ENCODE measurements at places on chromosomes 7 and 10.
A peak's percentile ranks its signal among the peaks of the same experiment; 100 is the strongest.

GRCh38 chr10:72242675-72243074 is 26.6 kb upstream of the ASCC1 start:
- no peak for DNase-seq

DNA sequence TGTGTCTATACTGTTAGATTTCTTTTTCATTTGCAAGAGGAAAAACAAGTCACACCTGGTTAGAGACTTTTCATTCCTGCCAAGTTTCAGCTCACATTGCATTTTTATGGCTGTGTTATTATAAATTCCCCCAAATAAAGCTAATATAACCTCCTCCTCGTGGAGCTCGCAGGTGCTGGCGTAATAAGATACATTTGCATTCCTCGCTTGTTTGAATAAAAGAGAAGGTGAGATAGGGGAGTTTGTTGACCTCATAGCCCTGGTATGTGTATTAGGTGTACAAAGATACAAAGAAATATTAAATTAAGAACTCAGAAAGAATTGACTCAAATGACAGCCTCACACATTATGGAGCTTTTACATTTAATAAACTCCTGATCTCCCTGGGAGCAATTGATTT is 257.7 kb upstream of the SP8 start:
- DNase-seq = no peak

DNA sequence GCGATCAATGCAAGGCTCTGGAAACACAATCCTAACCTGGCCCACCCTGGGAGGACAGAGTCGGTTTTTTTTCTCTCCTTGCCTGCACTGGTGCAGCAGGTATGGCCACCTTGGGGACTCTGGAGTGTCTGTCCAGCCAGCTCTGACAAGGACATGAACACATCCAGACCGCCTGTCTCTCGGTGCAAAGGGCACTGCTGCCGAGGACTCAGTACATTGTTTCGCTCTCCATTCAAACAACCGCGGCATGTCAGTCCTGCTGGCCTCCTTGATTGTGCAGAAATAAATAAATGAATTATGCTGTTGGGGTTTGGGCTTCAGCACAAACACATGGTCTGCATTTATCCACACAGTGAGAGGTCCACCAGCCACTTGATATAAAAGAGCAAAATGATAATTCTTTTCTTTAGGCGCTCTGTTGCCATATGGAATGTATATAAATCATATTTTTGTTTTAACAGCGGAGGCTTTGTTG is 565.2 kb downstream of the KCNMA1 start:
- no peak for DNase-seq

DNA sequence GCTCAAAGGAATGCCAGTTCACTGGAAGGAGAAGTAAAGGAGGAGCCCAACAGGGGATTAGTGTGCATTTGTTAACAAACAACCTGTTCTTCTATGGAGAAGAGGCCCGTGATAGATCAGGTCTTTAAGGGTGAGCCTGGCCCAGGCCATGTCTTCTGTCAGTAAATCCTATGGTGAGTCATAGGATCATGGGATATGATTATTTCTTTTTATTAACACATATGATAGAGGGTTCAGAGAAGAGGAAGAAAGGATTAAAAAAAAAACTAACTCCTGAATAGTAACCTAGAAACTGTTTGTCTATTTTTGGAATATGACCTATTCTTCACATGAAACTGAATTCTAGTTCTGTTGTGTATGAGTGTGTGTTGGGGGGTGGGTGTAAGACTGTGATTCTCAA is 70.4 kb downstream of the GPR158 start:
- DNase-seq = no peak

GRCh38 chr10:29555091-29555745 is 79.6 kb downstream of the SVIL start:
- no peak for DNase-seq

- DNase-seq = no peak
Measured at GRCh38 chr10:3452173-3452626, 279.6 kb upstream of the PITRM1 start.

GRCh38 chr7:44193011-44193802 is 4.0 kb upstream of the GCK start:
- no peak for DNase-seq

DNA sequence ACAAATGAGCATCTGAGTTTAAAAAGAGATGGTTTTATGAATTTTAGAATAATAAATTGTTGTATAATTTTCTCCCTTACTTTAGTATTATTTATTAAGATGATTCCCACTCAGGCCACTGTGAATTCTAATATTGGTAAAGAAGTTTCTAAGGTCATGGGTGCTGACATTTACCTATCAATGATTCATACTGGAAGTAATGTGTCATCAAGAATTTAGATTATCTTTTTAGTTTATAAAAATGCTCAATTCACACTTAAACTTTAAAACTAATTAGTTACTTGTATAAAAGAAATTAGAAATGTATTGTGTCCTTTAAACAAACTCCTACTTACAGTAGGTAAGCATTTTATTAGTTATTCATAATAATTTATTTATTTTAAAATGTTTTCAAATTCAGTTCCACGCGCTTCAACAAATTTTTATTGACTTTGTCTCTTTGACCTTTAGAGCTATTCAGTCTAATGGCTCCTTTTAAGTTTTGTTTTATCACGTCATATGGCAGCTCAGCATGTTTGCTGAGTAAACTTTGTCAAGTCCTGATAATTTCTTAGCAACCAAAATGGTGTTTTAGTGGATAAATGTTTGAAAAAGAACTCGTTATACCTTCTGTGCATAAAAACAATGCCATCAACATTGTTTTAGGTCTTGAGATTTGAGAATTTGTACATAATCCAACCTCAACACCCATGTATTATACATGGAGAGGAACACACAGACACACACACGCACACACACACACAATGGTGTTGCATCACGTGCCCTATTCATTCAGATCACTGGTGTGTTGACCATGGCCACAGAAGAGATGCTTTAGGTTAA is 15.1 kb upstream of the MRC1 start:
- no peak for DNase-seq

- DNase-seq = no peak
Measured at GRCh38 chr10:30940256-30940655, 91.4 kb downstream of the ZNF438 start.

GRCh38 chr7:84022684-84023308 is 171.8 kb downstream of the SEMA3A start:
- no peak for DNase-seq

GRCh38 chr10:20709708-20710107 is 187.4 kb downstream of the NEBL start:
- DNase-seq = no peak

GRCh38 chr10:88458209-88458608 is 124.9 kb downstream of the RNLS start:
- no peak for DNase-seq

- DNase-seq = no peak
Measured at GRCh38 chr7:157518514-157519175, 181.8 kb downstream of the DNAJB6 start.

DNA sequence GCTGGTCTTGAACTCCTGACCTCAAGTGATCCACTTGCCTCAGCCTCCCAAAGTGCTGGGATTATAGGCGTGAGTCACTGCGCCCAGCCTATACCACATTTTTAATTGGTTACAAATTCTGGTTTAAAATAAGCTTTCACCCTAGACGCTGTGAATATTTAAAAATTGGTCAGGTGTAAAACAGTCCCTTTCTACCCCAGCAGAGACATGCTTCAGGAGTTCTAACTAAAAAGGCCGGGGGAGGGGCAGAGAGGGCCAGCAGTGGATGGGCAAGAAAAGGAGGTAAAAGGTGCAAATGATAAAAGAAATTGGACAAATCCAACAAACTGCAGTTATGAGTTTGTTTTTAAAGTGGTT is 70.0 kb downstream of the WAPL start:
- DNase-seq = no peak

GRCh38 chr7:115976651-115977050 is 53.9 kb downstream of the TFEC start:
- DNase-seq = no peak

GRCh38 chr10:91901784-91902677 is 7.3 kb downstream of the FGFBP3 start:
- peak; percentile 78 for DNase-seq

DNA sequence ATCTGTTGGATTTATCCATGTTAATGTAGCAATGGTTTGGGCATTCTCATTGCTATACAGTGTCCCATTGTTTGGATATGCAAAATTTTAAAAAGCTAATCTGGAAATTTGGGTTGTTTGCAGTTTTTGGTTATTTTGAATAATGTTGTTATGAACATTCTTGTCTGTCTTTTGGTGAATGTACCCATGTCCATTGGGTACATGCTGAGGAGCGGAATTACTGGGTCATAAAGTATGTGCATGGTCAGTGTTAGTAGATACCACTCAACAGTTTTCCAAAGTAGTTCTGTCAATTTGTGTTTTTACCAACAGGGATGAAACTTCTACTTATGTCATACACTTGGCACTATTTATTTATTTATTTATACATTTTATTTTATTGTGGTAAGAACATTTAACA is 153.9 kb downstream of the LRMDA start:
- no peak for DNase-seq

DNA sequence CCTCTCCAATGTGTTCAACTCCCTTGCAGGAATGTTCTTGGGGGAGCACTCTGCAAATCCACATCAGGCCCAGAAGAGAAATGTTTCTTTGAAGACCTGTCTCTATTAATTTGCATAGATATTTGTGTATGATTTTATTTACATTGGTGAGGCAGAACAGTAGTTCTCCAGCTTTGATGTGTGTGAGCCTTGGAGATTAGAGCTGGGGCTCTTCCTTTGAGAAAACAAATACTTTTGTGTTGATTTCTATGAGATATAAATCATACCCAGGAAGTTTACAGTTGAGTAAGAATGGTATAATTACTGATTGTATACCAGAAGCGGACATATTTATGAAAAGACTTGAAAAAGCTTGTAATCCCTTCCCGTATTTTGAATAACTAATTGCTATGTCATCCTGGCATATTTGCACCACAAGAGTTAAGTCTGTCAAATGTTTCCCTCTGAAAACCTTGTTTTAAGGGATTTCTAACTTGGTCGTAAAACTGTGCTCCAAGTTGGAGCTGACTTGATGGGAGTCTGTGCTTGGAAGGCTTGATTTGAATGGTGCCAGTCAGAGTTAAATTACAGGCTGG is 468.5 kb downstream of the LRMDA start:
- no peak for DNase-seq

DNA sequence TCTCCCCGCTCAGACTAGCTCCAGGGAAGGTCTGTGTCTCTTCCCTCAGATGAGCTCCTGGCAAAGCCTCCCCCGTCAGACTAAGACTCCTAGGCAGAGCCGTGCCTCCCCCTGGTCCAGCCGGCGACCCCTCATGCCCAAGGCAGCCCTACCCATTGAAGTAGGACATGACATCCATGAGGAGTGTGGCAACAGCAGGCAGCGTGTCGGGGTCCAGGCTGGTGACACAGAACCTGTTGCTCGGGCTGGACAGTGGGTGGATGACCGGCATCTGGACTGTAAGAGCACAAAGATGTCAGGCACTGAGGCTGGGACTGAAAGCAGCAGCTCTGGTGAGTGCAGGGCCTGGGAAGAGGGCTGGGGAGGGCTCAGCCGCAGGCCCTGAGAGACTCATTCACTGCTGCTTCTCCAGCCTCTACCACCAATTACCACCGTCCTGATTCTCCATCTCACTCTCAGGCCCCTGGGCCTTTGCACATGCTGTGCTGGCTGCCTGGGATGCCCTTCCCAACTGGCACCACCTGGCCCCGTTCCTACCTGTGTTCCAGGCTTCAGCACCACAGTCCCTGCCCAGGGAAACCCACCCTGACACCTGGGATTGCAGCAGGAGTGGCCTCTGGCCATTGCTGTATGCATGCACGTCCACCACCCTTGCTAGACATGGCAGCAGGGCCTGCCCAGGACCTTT is 2.8 kb downstream of the PVRIG start:
- no peak for DNase-seq

- DNase-seq = no peak
Measured at GRCh38 chr10:27614776-27615175, 110.7 kb downstream of the RAB18 start.

GRCh38 chr7:29345590-29345989 is 151.0 kb downstream of the CHN2 start:
- no peak for DNase-seq

GRCh38 chr10:68208424-68209042 is 23.4 kb downstream of the ATOH7 start:
- DNase-seq = no peak

DNA sequence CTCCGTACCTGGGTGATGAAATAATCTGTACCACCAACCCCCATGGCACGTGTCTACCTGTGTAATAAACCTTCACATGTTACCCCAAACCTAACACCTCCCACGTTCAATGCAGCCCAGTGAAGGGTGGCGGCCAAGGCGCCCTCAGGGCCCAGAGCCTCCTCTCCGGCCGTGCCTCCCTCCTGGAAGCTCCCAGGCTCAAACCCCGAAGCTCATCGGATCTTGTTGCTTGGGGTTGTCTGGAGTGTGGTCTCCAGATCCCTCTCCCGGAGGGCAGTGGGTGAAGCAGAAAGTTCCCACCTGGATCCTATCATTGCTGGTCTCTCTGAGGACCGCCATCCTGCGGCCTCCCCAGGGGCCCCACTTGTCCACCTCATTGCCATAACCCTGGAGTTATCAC is 9.4 kb upstream of the KNDC1 start:
- no peak for DNase-seq

- DNase-seq = no peak
Measured at GRCh38 chr10:19971343-19972052, 155.3 kb downstream of the PLXDC2 start.

DNA sequence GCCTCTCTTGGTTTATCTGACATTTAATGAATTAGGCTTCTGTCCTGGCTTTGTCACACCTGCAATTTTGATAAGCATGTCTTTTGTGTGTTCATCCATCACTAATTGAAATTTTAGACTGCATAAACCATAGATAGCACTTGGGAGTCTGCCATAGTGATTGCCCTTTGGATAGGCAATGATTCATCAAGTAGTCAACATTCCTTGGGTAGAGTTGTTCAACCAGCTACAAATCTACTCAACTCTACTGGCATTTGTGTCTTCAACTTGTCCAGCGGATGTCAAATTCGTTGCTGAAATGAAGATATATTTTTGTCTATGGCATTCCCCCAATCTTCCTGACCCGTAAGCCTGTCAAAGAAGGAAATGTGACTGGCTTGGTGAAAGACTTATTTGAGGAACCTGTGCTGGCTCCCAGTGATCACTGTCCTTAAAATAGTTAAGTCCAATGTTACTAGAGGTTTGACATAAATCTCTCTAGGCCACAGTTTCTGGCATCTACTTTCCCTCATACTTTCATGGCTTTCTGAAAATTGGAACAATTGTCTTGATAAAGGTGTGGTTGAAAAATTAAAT is 33.7 kb upstream of the CREB5 start:
- DNase-seq = no peak

GRCh38 chr10:3758491-3758970 is 26.5 kb downstream of the KLF6 start:
- DNase-seq = no peak

GRCh38 chr7:17302575-17303142 is 4.2 kb downstream of the AHR start:
- no peak for DNase-seq

GRCh38 chr7:23893176-23893941 is 183.3 kb downstream of the STK31 start:
- no peak for DNase-seq

DNA sequence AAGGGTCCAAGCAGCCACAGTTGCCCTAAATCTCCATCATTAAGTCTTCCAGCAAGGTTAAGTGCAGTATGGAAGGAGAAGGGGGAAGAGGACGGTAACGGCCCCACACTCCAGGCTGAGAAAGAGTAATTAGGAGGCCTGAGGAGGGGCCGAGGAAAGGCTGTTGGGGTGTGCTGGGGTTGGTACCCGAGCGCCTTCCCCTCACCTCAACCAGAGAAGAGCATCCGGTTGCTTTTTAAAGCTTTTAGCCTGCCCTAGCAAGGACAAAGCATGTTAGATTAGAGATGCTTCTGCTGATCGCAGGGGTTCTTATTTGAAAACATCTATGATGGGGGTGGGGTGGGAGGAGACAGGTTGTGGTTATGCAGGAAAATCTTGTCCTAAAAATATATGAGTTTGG is 9.0 kb upstream of the ZSCAN21 start:
- no peak for DNase-seq
